Brain pericyte (primary cell): ENCODE measurements at places on chromosomes 4 and X.

- DNase-seq, result no peak
Measured at GRCh38 chr4:107452717-107453630, 267.1 kb downstream of the PAPSS1 start.

GRCh38 chr4:122855353-122855890, 28.8 kb downstream of the FGF2 start:
- no peak for DNase-seq

DNA sequence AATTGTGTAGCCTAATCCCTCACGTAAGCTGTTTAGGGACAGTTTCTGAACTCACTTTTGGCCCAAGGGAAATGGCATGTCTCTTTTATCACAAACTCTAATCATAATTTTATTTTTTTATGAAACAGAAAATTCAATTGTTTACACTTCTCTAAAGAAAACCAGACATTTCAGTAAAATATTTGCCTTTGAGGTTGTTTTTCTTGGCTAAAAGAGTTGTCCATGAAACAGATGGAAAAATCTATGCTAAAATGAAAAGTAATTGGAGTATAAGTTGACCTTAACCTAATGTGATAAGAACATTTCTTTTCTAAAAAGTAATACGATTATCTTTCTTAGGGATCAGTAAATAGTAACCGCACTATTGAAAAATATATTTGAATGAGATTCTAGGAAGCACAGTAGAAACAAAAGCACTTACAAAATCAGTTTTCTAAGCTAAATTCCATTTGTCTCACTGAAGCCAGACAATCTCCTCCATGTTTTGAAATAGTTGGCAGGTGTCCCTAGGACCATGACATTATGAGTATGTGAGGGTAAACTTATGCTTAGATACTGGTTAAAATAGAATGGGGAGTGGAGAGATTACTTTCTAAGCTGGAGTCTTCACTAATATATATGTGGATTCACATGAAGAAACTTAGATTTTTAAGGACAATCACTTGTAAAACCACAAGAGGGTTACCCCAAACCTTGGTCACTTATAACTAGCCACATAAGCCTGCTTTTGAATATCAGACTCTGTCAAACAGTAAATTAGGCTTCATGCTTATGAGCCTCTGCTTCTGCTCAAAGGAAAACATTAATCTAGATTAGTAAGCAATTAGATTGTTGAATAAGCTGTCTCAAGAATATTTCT, 20.1 kb upstream of the TET2 start:
- no peak for DNase-seq

GRCh38 chr4:25302626-25303025, 9.9 kb upstream of the ZCCHC4 start:
- no peak for DNase-seq

- no peak for DNase-seq
Measured at GRCh38 chrX:110373310-110373709, 14.7 kb downstream of the RTL9 start.

- DNase-seq, result no peak
Measured at GRCh38 chr4:120682981-120683380, 239.5 kb downstream of the PRDM5 start.

DNA sequence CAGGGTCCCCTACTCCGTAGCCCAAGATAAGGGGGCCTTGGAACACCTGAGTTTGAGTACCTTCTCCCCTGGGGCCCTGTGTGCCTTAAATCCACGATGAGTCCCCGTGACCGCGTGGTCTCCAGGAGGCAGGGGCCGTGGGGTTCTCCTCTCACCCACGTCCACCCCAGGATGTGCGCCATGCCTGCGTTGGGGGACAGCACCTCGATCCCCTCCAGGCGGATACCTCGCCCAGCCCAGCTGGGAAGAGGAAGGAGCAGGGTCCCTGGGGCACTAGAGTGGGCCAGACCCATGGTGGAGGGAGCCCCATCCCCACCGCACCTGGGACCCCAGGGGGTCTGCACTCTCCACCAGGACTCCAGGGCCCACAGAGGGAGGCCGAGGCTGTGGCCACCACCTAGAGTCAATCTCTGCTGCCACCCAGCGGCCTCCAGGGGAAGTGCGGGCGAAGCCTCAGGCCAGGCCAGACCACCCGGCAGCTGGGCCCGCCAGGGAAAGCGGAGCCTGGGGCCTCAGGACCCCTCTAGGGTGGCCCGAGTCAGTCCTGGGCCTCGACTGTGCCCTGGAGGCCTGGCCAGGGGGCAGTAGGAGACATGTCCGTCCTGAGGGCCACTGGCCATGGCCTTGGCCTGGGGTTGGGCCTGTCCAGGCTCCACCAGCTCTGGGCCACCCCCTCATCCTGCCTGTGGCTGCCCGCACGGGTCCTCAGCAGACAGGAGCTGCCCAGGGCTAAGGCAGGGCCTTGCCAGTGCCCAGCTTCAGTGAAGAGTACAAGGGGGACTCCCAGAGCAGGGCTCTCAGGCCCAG, 55.0 kb downstream of the FAM53A start:
- no peak for DNase-seq

DNA sequence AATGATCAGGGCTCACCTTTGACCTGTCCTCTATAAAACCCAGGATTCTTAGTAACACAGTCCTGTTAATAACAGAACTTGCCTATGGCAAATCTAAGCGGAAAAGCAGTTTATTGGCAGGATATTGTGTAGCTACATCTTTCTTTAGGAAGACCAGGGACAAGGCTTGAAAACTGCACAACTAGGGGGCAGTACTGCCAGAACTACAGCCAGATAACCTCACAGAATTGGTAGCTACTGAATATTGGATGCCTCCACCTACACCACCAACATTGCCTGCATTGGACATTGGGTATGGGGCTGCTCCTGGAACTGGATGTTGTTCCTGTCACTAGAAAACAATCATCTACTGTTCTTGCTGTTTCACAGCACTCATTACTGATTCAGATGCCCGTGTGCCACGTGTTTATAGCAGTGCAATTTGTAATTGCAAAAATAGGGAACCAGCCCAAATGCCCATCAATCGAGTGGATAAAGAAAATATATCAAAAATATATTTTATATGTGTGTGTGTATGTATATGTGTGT, 47.4 kb downstream of the REPS2 start:
- no peak for DNase-seq

DNA sequence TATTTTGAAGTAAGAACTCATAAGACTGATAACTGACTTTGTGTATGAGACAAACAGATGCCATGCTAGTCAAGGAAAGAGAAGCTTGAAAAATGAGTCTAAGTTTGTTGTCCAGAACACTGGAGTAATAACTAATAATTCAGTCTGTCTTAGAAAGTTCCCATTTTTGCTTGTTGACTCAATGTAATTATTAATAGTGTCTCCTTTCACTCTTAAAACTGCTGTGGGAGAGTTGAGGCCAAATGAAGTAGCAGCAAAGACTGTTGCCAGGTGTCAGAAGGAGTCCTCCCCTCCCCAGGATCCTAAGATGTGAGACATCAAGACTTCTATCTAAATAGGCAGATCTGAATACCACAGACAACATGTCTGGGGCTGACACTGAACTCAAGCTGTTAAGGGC, 20.8 kb upstream of the FAM13A start:
- no peak for DNase-seq

DNA sequence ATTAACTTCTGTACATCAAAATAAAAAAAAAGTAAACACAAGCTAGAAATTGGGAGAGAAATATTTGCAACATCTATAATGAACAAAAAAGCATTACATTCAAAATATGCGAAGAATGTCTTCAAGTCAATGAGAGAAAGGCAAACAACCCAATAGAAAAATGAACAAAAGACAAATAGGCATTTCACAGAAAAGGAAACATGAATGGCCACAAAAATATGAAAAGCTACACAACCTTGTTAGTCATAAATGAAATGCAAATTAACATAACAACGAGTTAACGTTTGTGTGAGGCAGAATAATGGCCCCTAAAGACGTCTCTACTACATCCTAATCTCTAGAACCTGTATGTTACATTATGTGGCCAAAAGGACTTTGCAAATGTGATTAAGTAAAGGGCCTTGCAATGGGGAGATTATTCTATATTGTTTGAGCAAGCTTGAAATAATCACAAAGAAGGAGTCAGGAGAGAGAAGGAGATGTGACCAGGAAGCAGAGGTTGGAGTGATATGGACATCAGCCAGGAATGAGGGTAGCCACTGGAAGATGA, 86.8 kb downstream of the WDFY3 start:
- no peak for DNase-seq

DNA sequence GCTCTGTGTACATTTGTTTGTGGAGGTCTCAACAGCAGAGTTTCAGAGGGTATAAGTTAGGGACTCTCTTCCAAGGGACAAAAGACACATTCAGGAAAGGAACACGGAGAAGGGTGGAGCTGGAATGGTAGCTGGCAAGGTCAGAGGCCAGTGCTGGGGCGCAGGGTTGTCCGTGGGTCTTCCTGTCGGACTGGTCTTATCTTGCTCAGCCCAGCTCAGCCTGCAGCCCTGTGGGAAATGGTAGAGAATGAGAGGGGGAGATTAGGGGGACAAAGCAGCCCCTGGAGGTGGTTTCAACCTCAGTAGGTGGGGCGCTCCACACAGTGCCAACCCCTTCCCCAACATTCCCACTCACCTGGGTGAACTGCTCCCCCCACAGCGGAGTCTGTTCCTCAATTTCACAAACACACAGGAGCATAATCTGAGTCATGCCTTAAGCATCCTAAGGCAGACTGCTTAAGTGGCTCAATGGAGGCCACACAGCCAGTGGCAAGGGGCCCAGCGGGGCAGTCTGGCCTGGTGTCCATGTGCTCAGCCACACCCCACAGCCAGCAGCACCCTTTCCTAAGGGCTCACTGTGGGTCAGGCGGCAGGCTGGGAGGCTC, 6.9 kb upstream of the HDAC6 start:
- no peak for DNase-seq

DNA sequence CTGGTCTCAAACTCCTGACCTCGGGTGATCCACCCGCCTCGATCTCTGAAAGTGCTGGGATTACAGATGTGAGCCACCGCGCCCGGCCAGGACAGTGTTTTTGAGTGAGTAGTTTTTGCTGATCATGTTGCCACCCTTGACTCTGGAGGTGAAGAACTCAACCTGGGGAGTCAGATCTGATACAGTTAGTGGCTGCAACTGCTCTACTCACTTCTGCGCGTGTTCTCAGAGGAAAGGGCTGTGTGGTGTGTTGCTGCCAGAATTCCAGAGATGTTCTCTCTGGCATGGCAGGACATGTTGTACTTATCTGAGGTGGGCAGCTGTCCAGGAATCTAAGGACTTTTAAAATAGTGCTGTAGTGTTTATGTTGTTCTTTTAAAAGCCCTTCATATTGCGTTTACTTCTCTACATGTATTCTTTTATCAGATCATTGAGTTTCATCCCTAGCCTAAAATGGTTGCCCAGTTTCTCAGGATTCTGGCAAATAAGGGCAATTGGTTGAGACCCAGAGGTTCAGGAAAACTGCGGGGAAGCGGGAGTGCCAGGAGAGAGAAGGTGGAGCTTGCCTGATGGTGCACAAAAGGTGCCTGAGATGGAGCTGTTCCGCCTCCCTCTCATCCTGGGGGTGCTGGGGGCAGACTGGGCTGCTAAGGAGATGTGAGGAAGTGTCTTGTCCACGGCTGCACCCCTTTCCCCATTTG, 97.7 kb downstream of the ARHGAP10 start:
- DNase-seq, result no peak

DNA sequence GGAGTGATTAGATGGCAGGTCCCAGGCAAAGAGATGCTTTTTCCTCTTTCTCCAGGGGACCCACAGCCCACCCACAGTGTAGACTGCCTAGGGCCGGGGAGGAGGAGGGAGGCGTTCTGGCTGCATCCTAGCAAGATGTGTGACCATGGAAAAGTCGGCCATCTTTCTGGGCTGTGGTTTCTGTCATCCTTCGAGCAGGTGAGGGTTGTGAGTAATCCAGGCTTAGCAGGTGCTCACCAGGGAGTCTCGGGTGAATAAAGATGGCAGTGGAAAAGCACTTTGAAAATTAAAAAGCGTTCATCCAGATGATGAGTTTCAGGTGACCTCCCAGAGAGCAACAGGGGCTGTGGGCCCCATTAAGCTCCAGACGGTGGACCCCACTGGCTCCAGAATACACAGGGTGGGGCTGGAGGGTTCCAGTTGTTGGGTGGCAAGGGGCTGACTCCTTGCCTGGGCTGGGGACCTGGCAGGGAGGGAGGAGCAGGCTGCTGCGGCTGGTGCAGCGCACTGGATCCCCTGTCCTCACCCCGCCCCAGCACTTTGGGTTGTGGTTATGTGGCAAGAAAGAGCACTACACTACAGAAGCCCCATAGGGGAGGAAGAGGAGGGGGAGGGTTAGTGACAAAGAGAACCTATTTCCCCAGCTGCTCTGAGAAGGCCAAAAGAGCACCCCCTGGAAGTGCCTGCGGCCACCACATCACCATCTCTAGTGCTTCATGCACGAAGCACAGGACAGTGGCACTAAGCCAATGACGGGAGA, 23.7 kb downstream of the ELF4 start:
- no peak for DNase-seq

- DNase-seq, result no peak
Measured at GRCh38 chrX:13968198-13968597, 61.5 kb downstream of the GEMIN8 start.

DNA sequence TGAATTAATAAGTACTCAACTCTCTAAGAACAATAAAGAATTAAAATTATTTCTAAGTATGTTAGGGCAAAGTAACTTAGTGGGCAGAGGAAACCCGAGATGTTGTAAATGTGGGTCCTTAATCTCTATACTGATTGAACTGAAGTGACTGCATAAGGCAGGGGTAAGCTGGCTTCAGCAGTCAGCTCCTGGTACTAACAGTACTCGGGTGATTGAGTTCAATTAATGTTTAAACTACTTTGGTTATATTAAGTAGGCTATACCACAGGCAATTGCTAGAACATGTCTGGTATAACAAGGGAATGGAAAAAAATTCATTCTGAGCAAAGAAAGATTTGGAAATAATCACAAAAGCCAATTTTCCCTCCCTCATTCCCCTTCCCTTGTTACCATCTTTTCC, 90.7 kb downstream of the LNX1 start:
- no peak for DNase-seq

- no peak for DNase-seq
Measured at GRCh38 chr4:11297201-11297600, 131.5 kb downstream of the HS3ST1 start.

- no peak for DNase-seq
Measured at GRCh38 chrX:21875013-21875412, 19.2 kb downstream of the YY2 start.

DNA sequence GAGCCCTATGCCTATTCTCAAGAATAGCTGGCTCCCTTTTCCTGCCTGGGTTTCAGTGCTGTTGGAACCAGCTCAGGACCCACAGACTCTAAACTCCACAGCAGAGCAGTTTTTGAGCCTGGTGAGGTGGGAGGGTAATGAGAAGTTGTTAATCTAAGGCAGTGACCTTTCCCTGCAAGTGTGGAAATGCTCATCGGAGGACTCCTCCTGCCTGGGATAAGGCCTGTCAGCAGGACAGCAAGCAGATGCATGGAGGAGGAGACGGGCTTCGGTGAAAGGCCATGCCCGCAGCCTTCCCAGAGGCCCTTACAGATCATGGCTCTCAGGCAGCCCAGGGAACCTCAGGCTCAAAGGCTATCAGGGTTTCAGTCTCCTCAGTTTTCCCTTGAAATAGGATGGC, 70.0 kb upstream of the SHISA3 start:
- DNase-seq, result no peak

- no peak for DNase-seq
Measured at GRCh38 chr4:185773419-185773818, 38.6 kb downstream of the SORBS2 start.

GRCh38 chrX:108735091-108735678, 1.2 kb downstream of the IRS4 start:
- no peak for DNase-seq

- no peak for DNase-seq
Measured at GRCh38 chrX:112083624-112084326, 1.2 kb upstream of the TRPC5 start.
